Mesendoderm (in vitro differentiated cells): ENCODE measurements at places on chromosomes 7 and 10.
A peak's percentile ranks its signal among the peaks of the same experiment; 100 is the strongest.

- no peak for DNase-seq
These were observed 101.6 kb upstream of the PLXNA4 start for GRCh38 chr7:132677918-132678317.

- DNase-seq: peak; percentile 66
These were observed 13.6 kb upstream of the BPGM start for GRCh38 chr7:134632937-134633540.

DNA sequence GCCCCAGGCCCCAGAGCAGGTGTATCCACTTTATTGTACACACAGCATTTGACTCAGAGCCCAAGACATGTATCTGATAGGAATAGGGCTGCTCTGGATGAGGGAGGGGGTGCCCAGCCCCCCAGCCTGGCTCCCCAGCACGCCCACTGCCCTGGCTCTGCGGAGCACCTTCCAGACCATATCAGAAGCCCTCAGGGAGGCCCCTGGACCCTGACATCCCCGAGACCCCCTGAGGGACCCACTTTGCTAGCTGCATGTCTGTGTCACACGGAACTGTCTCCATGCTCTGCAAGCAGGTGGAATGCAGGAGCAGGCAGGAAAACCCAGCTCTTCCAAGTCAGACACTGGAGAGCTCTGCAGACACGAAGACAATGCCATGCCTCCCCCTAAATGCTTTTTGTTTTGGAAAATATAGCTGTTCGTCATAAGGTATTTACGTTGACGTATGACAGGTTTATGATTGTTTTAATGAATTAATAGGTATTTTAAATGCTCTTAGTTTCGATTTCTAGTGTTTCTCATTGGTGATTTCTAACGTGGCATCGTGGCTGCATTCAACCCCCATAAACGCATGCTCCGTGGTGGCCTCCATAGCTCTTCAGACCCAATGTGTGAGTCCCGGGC, 92.8 kb upstream of the INSIG1 start:
- no peak for DNase-seq

GRCh38 chr7:43674559-43675436, 54.5 kb downstream of the COA1 start:
- DNase-seq: no peak

DNA sequence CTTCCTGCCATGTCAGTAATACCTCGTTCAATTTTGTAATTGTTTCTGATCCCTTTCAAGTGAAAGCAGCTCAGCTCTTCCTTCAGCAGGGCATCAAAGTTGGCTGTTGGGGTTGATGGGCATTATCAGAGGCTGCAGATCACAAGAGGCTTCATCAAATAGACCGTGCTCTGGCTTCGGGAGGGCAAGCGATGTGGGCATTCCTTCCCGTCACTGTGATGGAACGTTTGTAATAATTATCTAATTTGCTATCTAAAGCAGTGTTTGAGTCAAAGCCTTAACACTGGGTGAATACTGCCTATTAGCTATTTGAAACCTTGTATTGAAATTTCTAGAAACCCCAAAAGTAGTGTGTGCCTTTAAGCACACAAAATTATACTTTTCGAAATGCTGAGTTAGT, 170.1 kb downstream of the OTUD1 start:
- DNase-seq: no peak

- peak; percentile 40 for DNase-seq
These were observed 8.2 kb downstream of the TFR2 start for GRCh38 chr7:100632951-100633717.

- no peak for DNase-seq
These were observed 249.0 kb downstream of the TNS3 start for GRCh38 chr7:47332681-47333553.

GRCh38 chr7:30040938-30041337, 12.7 kb downstream of the PLEKHA8 start:
- DNase-seq: no peak

DNA sequence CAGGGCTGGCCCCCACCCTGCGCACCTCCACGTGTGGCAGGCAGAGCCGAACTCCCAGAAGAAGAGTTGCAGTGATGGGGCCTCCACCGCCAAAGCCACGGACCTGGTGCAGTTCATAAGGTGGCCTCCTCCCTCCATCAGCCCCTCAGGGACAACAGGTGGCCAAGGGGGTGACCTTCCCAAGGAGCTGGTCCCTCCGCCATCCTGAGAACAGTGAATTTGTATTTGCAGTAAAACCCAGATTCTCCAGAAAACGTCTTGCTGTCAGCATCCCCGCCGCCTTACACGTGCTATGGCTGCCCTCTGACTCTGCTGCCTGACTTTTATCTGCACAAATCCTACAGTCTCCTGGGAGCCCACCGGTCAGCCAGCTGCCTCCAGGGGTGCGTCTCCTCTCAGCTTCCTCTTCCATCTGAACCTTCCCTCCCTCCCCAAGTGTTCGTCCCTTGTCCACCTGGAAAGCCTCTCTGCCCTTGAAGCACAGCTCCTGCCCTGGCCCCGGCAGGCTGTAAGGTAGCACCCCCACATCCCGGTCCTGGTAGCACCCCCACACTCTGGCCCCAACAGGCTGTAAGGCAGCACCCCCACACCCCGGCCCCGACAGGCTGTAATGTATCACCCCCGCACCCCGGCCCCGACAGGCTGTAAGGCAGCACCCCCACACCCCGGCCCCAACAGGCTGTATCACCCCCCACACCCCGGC, 311.8 kb downstream of the PTPRN2 start:
- no peak for DNase-seq
